ENCODE measurements at places on chromosomes 4 and X.

DNA sequence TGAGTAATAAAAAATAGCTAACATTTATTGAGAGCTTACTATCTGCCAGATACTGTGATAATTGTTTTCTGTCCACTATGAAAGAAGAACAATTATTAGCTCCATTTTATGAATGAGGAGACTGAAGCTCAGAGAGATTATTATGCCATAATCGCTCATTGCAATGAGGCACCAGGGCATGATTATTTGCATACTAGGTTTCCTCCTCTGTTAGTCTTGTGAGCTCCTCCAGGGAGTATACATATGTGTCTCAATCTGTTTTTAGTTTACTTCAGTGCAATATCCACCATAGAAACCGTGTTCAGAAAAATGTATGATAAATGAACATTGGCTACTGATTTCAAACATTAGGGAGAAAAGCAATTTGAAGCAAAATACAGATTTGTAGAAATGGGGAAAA, 139.4 kb upstream of the OTUD4 start:
- no peak for DNase-seq

DNA sequence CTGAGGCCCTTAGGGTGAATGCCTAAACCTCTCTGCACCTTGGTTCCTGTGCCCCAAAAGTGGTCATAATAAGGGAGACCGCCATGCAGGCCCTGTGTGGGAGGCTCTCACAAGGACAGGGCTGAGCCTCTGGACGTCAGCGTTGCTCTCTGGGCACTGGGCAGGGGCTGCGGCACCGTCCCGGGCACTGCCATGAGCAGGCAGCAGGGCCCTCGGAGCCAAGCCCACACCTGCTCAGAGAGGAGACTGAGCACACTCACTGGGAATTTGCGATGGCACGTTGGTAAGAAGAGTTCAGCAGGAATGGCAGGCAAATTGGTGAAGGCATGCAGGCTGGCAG, 123.4 kb downstream of the HMX1 start:
- DNase-seq: no peak

- DNase-seq: no peak
Observed at GRCh38 chrX:10071451-10072144, 85.2 kb upstream of the CLCN4 start.

- no peak for DNase-seq
Observed at GRCh38 chrX:74922922-74923543, 2.2 kb downstream of the NEXMIF start.

- no peak for DNase-seq
Observed at GRCh38 chr4:78811034-78811433, 34.9 kb downstream of the BMP2K start.

DNA sequence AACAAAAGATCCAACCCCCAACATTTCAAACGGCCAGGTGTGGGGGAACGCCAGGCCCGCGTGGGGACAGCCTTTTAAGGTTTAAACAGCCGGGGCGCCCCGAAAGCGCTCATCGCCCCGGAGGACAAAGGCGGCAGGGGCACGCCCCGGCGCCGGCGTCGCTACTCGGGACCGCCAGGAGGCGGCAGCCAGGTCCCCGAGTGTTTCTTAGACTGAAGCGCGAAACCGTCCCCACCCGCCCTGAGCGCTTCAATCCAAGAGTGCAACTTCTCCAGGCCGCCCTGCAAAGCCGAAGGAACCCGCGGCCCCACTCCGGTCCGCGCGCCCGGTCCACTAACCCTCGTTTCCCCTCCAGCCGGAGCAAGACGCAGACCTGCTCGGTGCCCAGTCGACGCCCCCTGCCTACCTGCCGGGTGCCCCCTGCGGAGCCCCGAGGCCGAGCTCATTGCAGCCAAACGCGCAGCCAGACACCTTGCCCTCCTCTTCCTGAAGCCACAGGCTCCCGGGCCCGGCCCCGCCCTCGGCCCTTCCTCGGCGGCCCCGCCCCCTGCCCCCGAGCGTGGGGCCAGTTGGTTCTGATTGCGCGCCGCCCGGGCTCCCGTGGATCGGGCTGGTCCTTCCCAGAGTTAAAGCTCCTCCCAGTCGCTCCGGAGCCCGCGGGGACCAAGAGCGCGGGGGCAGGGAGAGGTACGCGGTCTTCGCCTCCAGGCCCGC, at the start of gene CASP6:
TSS of gene CASP6 (minus strand) at position 496 of the 714 bp plus-strand sequence. CDS start at position 446, 50 bp downstream.
- peak; percentile 40 for DNase-seq
